ENCODE measurements at places on chromosomes 3 and 15. TPM values are rescaled to one million over a fixed set of nuclear protein-coding genes. Genes with fewer than 3 reads are reported as not detected.
A peak's percentile ranks its signal among the peaks of the same experiment; 100 is the strongest.

- H3K27me3 ChIP-seq, result no peaks in the 10 kb centered on the region
- H3K4me3 ChIP-seq, result no peak overlapping the region
- H3K4me1 ChIP-seq, result no peaks in the 10 kb centered on the region
- no peaks in the 10 kb centered on the region for H3K36me3 ChIP-seq
Observed at GRCh38 chr15:36550650-36551049, 28.8 kb upstream of the CDIN1 start.

DNA sequence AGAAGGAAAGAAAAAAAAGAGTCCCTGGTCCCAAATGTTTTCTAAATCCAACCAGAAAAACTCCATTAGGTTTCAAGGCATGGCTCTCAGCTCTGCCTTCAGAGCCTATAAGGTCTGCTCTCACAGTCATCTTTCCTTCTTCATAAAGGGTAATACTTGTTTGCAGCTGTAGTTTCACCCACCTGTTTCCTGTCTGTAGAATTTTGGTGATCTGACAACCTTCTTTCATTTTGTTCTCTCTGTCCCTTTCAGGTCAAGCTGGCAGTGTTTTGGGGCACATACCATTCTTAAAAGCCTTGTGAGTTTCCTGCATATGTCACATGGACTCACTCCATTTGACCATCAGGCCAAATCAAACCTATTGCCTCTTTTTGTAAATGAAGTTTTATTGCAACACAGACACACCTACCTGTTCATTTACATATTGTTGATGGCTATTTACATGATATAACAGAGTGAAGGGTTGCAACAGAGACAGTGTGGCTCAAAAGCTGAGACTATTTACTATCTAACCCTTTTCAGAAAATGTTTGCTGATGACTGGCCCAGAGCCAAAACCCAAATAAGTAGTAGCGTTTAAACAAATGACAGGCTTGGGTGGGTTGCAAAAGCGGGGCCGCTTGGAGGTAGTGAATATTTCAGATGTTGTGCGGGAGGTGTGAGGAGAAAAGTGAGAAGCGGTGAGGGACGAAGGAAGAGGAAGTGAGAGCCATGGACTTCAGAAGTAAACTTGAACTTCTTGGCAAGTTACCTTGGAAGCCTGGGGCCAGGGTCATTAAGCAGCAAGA, 292.7 kb upstream of the PROK2 start:
- no peaks in the 10 kb centered on the region for H3K36me3 ChIP-seq
- no peak overlapping the region for H3K4me3 ChIP-seq
- no peak overlapping the region for H3K27ac ChIP-seq
- H3K4me1 ChIP-seq, result no peaks in the 10 kb centered on the region
- no peak for DNase-seq

GRCh38 chr3:18725668-18726407, 300.7 kb upstream of the SATB1 start:
- H3K27ac ChIP-seq, result no peak overlapping the region
- H3K4me3 ChIP-seq, result no peak overlapping the region
- no peaks in the 10 kb centered on the region for H3K4me1 ChIP-seq
- peak; percentile 68 for DNase-seq
- H3K27me3 ChIP-seq, result no peaks in the 10 kb centered on the region
- no peaks in the 10 kb centered on the region for H3K36me3 ChIP-seq

- no peaks in the 10 kb centered on the region for H3K27me3 ChIP-seq
- H3K4me3 ChIP-seq, result no peak overlapping the region
- H3K27ac ChIP-seq, result no peak overlapping the region
- DNase-seq, result no peak
Observed at GRCh38 chr3:157274644-157275137, 114.7 kb upstream of the CCNL1 start.

- no peak overlapping the region for H3K27ac ChIP-seq
- H3K36me3 ChIP-seq, result no peaks in the 10 kb centered on the region
- peaks cover 8% of the 10 kb centered on the region for H3K4me1 ChIP-seq
- DNase-seq, result peak; percentile 4
- H3K27me3 ChIP-seq, result peaks cover 36% of the 10 kb centered on the region
Observed at GRCh38 chr3:197149-197827, 725 bp downstream of the CHL1 start.

CYP11A1 gene
- 1.8 TPM for polyA plus RNA-seq

- no peak overlapping the region for H3K4me3 ChIP-seq
- peaks cover 3% of the 10 kb centered on the region for H3K4me1 ChIP-seq
- H3K27me3 ChIP-seq, result no peaks in the 10 kb centered on the region
- no peak overlapping the region for H3K27ac ChIP-seq
- H3K36me3 ChIP-seq, result no peaks in the 10 kb centered on the region
Observed at GRCh38 chr3:66703501-66703900, 202.7 kb upstream of the LRIG1 start.

DNA sequence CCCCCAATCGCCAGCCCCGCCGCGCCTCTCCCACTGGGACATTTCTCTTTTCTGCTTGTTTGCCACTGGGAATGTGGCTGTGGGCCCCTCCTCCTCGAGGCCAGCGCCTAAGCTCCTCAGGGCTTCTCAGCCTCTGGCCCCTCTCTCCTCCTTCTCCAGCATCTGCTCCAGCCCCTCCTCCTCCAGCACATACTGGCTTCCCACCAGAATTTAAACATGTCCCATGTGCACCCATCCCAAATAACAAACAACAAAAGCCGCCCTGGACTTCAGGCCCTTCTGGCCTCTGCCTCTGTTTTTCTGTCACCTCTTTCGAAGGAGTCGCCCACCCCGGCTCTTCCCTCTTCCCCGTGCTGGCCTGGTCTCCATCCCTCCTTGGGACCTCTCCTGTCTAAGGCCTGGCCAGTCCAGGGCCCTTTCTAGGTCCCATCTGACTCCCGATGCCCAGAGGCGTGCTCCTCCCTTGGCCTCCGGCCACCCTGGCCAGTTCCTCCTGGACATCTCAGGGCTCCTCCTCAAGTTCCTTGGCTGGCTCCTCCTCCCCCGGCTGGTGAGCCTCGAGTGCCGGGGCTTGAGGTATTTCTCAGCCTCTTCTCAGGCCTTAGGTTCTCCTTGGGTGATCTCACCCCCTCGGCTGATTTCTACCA, 94.6 kb upstream of the SLC6A6 start:
- H3K36me3 ChIP-seq, result no peaks in the 10 kb centered on the region
- DNase-seq, result peak; percentile 47
- peaks cover 12% of the 10 kb centered on the region for H3K4me1 ChIP-seq
- no peak overlapping the region for H3K27ac ChIP-seq
- no peak overlapping the region for H3K4me3 ChIP-seq

DNA sequence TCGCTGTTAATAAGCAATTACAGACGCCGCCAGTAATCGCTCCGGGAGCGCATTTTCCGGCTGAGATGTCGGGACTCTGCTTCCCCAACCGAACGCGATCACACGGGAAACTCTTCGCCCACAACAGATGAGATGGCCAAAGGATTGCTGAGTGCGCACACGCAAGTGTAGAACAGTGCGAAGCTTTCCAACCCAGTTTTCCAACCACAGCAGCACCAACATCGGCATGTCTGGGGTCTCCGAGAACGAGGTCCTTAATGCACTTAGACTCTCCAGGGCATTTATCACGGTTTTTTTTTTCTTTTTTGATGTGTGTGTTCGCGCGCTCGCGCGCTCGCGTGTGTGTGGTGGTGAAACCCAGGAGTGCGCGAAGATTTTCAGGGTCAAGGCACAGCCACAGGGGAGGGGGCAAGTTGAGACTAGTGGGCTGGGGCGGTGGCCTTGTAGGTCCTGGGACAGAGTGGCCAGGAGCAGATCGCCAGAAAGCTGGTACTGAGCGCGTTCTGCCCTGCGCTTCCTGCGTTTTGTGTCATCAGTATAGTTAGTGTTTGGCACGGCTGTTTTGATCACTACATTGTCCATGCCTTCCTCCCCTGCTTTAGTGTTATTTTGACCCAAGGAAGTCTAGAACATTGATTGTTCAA, 1.8 kb upstream of the EOMES start:
- H3K36me3 ChIP-seq, result no peaks in the 10 kb centered on the region
- H3K4me1 ChIP-seq, result peaks cover 41% of the 10 kb centered on the region
- no peak overlapping the region for H3K4me3 ChIP-seq
- DNase-seq, result no peak

DNA sequence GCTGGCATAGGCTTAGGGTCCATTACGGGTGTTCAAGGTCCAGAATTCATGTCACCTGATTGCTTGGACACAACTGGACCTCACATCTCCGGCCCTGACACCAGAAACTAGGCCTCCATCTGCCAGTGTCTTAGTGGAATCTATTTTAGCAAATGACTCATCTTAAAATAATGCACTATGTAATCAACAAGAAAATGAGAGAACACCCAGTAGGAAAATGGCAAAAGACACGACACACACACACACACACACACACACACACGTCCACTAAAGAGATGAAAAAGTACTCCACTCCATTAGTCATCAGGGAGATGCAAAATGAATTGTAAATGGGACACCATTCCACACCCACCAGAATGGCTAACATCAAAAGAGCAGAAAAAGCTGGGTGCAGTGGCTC, 11.2 kb downstream of the APBA2 start:
- no peak overlapping the region for H3K4me3 ChIP-seq
- H3K36me3 ChIP-seq, result no peaks in the 10 kb centered on the region
- H3K4me1 ChIP-seq, result no peaks in the 10 kb centered on the region
- H3K27ac ChIP-seq, result no peak overlapping the region

GRCh38 chr15:92603743-92604470, 51.7 kb downstream of the FAM174B start:
- no peak overlapping the region for H3K4me3 ChIP-seq
- peak; percentile 63 for DNase-seq
- H3K4me1 ChIP-seq, result peaks cover 11% of the 10 kb centered on the region
- H3K36me3 ChIP-seq, result no peaks in the 10 kb centered on the region
- H3K27ac ChIP-seq, result no peak overlapping the region

FAM107A gene
- polyA plus RNA-seq, result 1.7 TPM

DNA sequence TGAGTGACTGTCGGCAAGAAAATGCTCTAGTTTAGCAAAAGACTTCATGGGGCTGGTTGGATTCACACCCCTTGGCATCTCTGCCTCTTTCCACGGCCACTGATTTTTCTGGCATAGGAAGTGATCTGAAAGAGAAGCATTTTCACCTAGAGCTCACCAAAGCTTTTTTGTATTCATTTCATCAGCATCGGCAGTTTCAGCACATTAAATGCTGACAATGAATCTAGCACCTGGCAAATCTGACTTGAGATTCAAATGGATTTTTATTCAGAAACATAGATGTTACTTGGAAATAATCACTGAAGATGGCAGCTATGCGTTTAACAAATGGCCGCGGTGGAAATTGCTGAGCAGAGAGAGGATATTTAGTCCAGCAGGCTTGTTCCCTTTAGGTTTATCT, 155.9 kb downstream of the MEIS2 start:
- no peak overlapping the region for H3K4me3 ChIP-seq
- H3K27me3 ChIP-seq, result no peaks in the 10 kb centered on the region
- no peak overlapping the region for H3K27ac ChIP-seq

DNA sequence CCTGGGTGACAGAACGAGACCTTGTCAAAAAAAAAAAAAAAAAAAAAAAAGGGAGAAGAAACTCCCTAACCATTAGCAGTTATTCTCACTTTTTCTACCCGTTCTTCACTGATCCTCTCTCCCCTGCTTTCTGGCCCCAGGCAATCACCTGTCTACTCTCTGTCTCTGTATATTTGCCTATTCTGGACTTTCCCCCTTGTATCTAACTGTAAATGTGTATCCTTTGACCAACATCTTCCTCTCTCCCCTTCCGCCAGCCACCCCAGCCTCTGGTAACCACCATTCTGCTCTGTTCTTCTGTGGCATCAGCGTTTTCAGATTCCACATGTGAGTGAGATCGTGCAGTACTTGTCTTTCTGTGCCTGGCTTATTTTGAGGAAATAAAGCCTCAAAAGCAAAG, 6.9 kb downstream of the CYFIP1 start:
- H3K4me1 ChIP-seq, result no peaks in the 10 kb centered on the region
- no peaks in the 10 kb centered on the region for H3K27me3 ChIP-seq
- H3K27ac ChIP-seq, result no peak overlapping the region
- H3K36me3 ChIP-seq, result peaks cover 3% of the 10 kb centered on the region
- peak; percentile 64 for DNase-seq

TPRA1 gene
- 21.2 TPM for polyA plus RNA-seq

DNA sequence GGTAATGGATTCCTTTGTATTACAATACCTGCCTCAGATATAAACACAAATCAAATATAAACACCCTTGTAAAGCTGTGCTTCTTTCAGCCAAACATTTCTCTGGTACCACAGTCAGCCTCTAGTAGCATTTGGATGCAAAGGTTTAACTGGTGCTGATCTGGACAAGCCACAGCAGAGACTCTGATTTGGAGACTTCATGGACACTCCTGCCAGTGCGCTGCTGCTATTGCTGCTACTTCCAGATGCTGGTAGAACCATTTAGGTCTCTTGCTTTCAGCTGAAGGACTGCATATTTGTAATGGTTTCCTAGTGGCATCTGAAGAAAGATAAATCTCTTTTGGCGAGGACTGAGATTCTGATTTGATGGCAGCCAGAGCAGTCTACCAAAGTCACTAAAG, 36.9 kb downstream of the NCK1 start:
- no peak overlapping the region for H3K4me3 ChIP-seq
- H3K4me1 ChIP-seq, result no peaks in the 10 kb centered on the region

Data from muscle of leg (tissue), 16 donors.